ENCODE measurements at places on chromosomes 2 and 18.

DNA sequence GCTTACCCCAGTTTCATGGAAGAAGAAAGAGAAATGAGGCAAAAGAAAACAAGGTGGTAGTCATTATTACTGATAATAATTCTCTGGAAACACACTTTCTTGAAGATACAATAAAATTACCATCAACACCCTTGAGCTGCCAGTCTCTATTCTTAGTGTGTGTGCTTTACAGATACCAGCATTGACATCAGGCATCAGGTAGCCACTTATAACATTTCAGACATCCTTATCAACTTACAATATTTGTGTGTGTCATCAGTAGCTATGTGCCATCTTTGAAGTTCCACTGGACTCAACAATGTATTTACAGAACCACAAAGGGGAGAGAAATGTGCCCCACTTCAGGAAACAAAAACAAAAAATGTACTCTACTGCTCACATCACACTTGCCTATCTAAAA, 62.1 kb downstream of the TCF4 start:
- no peak for DNase-seq

GRCh38 chr2:238287737-238288649, at the start of gene PER2:
TSS of gene PER2 (minus strand) at chr2:238288610. CDS start at chr2:238277936, 10,674 bp downstream.
- DNase-seq = peak; percentile 21

GRCh38 chr2:95016616-95017015, 8.9 kb upstream of the MAL start:
- no peak for DNase-seq

DNA sequence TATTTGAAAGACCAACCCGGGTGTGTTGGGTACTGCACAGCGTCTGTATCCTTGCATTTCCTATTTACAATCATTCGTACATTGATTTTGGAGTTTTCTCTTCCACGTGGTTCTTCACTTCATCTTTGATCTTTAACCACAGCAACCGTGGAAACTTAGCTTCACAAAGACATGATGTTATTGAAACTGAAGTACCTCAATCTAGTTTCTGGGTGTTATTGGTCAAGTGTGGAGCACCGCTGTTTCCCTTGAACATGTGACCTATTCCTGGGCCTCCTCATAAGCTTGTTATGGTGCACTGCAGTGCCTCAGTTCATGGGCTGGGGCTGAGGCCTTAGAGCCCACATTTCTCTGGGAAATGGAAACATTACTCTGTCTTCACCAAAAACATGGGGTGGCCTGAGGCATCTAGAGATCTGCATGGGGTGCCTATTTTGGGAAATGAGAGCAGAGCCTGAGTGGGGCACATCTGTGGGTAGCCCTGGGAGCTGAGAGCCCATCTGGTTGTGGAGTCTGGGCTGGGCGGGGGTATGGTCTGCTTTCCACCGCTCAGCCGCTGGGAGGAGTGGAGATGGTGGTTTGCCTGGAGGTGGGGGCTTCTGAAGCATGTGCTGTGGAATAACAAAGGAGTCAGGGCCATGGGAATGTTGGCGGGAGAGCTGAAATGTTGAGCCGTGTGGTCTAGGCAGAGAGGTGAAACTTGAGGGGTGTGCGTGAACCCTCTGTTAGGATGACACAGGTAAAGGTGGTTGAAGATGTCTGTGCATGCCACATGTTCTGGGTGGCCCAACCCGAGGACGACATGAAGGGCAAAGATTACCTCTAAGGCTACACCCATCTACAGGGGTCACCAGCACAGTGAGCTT, 37.4 kb downstream of the ZNF236 start:
- no peak for DNase-seq

DNA sequence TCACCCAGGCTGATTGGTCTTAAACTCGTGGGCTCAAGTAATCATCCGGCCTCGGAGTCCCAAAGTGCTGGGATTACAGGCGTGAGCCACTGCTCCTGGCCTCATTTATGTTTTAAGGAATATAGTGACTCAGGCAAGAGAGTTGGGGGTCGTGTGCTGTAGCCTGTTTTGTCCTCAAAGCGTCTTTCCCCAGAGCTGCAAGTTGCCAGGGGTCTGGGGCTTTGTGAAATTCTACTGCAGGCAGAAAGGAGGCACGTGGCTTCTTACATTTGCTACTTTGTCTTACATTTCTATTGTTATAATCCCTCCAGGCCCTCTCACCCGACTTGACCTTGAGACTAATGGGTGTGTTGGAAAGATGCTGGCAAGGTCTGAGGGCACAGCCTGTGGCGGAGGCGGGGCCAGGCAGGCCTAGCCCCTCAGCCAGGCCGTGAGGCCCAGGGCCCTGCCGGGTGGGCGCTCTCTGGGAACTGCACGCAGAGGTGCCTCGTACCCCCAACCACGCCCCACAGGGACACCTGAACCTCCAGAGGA, 85.8 kb upstream of the NDUFV2 start:
- DNase-seq = no peak

DNA sequence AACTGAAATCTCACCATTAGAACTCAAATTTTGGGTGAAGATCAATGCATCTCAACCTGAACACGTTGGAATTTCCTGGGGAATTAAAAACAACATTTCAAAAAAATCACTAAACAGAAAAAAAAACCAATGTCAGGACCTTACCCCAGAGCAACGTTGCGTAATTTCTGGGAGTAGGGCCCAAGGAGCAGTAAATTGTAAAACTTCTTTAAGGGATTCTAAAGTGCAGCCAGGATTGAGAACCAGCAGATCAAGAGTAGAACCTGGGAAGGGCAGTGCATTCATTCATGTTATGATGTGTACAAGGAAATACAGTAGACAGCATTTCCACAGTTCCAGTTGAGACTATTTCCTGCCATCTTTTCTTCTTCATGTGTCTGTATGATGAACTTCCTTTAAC, 56.9 kb downstream of the RHBDD1 start:
- DNase-seq = no peak

- DNase-seq = no peak
Observed at GRCh38 chr2:230696670-230697069, 16.0 kb upstream of the CAB39 start.

DNA sequence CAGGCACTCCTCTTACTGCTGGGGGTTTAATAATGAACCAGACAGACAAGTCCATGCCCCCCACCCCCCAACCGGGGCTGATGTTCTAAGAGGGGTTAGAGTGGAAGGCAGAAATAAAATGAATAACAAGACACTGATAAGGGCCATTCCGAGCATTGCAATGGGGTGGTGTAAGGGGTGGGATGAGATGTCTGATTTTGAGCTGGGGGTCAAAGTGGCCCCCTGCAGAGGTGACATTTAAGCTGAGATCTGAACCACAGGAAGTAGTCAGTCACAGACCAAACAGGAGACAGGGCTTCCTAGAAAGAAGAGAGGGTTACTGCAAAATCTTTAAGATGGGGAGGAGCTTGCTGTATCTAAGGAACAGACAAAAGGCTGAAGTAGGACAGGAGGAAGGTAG, 180.6 kb upstream of the SH3BP4 start:
- DNase-seq = no peak

- DNase-seq = no peak
Observed at GRCh38 chr2:27915874-27916273, 25.3 kb downstream of the BABAM2 start.

- DNase-seq = no peak
Observed at GRCh38 chr2:225033440-225034318, 8.6 kb downstream of the DOCK10 start.

DNA sequence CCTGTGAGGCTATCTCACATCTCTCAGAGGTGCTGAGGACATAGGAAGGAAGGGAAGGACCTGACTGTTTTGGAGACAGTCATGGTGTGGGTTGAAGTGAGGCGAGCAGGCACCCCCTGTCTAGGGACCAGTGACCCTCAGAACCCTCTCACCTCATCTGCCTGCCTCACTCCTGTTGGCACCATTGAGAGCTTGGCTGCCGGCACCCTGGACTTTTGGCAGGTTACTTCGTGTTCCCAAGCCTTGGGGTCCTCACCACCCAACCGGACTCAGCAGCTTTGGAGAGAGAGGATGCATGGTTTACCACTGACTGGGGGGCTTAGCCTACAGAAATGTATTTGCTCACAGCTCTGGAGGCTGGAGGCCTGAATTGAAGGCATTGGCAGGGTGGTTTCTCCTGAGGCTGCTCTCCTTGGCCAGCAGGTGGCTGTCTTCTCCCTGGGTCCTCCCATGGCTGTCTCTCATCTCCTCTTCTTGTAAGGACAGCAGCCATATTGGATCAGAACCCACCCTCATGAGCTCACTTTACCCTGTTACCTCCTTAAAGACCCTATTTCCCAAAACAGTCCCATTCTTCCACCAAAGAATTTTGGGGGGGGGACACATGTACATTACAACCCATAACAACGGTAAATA, 142.0 kb downstream of the TSN start:
- no peak for DNase-seq

DNA sequence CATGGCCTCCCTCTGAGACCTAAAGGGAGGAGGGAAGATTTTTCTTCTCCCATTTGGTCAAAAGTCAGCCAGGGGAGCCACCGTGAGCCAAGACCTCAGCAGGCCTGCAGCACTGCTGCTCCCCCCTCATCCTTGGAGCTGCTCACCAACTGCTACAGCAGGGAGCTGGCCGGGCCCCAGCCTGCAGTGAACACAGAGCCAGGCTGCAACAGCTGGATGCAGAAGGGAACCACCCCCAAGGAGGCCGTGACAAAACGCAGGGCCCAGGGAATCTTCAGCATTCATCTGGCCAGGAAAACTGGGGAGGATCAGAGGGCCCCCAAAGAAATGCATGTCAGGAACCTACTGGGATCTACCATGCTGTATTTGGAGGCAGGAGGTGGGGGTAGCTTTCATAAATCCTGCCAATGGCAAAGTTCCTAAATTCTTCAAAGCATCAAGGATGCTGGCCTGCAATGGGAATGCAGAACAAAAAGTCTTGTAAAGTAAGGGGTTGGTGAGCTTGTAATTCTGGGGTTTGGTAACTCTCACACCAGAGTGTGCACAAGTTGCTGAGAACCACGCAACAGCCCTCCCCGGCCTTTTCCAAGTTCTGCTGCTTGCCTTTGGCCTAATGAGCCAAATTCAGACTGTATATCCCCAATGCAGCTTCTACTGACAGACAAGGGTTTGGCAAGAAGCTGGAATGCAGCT, 61.0 kb downstream of the CACNB4 start:
- DNase-seq = no peak

- no peak for DNase-seq
Observed at GRCh38 chr2:234998404-234999211, 46.8 kb downstream of the SH3BP4 start.

DNA sequence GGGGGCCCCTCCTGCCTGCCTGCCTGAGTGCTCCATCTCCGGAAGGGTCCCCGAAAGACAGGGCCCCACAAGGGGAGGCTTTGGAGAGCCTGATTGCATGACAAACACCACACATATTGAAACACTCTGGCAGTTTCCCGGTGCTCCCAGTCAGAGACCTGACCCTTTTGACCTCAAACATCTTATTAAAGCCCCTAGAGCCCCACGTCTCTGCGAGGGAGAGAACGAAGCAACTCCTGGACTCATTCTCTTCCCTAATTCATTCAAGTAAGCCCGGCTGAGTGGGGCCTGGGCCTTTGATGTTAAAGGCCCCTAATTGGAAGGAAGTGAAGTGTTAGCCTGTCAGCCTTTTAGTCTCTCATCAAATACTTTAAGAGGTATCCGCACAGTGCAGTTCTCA, 335.6 kb downstream of the CYRIA start:
- DNase-seq = no peak

- no peak for DNase-seq
Observed at GRCh38 chr18:36392164-36392978, 94.9 kb downstream of the FHOD3 start.

DNA sequence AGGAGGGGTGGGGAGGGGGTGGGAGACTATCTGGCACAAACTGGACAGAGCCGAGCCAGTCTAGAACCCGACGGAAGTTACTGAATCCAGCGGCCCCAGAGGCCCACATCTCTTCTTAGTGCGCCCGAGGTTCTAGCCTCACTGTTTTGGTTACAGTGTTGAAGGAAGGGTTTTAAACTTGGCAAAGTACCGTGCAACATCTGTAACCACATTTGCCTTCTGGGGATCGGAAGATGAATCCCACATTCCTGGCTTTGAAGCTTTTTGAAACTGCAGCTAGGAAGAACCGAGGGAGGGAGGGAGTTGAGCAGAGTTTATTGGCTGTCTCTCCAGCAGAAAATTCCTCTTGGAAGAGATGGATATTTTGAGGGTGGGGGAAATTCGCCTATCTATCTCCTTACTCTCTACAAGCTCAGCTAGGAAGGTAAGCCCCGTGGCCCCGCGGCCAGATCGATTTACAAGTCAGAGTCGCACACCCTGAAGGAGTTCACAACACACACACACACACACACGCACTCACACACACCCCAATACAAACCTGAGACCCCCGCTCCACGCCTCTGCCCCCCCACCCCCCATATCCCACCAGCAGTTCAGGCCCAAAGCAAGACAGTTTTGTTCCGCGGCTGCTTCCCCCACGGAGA, 1.0 kb downstream of the ACVR1 start:
- no peak for DNase-seq

DNA sequence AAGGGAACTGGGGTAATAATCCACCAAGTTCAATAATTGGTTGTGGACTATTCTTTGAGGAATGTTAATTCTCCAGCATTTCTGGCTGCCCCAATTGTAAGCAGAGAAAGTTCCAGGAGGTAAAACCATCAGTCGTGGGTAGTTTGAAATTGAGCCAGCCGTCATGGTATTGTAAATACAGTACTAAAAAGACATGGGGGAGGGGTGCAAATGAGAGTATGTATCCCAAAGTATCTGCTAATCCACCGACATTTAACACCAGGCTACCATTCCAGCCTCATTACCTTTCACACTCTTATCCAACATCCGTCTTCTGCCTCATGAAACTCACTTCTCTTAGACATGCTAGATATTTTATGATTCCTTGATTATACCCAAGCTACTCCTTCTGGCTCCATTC, 507.9 kb downstream of the ERBB4 start:
- DNase-seq = no peak

- no peak for DNase-seq
Observed at GRCh38 chr2:154623819-154624218, 74.7 kb upstream of the KCNJ3 start.

DNA sequence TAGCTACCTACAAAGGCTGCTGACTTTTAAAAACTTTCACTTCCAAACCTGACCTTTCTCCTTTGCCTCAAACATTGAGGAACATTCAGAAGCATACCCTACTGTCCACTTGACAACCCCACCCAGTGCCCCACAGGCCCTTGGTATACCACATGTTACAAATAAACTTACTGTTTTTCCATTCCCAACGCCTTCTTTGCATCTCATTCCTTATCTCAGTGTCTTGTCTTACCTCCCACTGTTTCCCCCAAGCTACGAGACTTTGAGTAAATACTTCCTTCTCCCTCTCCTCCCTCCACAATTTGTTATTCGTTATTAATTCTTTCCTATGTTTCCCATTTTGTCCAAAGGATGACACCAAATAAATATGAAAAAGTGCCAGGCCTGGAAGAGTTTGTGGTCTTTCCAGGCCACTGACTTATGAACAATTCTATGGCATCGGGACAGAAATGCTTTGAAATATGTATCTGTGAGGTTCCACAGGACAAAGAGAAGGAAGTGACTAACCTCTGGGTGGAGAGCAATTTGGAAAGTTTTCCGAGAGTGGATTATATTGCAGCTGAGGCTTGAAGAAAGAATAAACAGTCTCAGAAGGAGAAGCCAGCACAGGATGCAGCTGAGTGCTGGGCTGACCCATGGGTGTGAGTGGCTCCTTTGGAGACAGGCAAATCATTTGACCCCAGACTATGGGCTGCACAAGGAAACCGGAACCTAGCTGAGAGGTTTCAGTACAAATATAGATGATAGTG, 409.0 kb downstream of the LPIN1 start:
- no peak for DNase-seq

GRCh38 chr2:225318440-225318839, 81.1 kb upstream of the NYAP2 start:
- DNase-seq = no peak

All from thymus (tissue), 14 donors.